Stimulated activated CD4-positive, alpha-beta T cell treated with anti-CD3 and anti-CD28 coated beads, Interleukin-4, amount 100 ng/mL, for 4 hours (primary cell): ENCODE measurements at places on chromosomes 5 and 9.

GRCh38 chr9:22238809-22239684, 207.6 kb upstream of the DMRTA1 start:
- no peak for DNase-seq

GRCh38 chr5:32283539-32284377, 29.0 kb downstream of the MTMR12 start:
- DNase-seq, result no peak

DNA sequence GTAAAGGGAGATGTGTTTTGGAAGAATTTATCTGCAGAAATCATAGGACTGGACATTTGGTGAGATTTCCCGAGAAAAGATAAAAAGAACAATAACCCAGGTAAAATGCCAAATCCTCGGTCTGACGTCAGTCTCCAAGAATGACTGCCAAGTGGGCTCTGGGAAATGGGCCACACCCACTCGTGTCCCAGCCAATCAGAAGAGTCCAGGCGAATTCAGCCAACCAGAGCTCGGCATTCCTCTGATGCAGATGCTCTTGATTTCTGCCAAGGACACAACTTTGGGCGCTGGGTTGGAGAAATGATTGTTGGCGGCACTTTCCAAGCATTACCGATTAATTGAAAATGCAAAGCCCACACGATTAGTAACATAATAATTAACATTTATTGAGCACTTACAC, 73.3 kb downstream of the FGF18 start:
- no peak for DNase-seq

- DNase-seq, result no peak
Observed at GRCh38 chr9:136771907-136772415, 7.6 kb upstream of the LCN15 start.

GRCh38 chr5:142259758-142260157, 65.1 kb downstream of the SPRY4 start:
- DNase-seq, result no peak

GRCh38 chr5:35799181-35799580, 57.5 kb upstream of the IL7R start:
- DNase-seq, result no peak

GRCh38 chr5:38994324-38994927, 79.8 kb downstream of the RICTOR start:
- peak; percentile 3 for DNase-seq

- DNase-seq, result no peak
Observed at GRCh38 chr5:2149195-2149539, 266.4 kb upstream of the IRX4 start.

DNA sequence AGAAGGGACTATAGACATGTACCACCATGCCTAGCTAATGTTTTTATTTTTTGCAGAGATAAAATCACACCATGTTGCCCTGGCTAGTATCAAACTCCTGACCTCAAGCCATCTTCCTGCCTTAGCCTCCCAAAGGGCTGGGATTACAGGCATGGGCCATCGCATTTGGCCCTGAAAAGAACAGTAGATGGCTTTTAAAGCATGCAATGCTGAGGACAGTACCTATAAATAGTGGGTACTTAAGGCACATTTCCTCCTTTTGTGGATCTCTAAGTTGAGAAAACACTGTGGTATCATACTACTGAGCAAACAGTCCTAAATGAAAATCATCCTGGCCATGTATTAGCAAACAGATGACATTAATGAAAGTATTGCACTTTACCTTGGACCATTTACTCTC, 119.4 kb downstream of the TTC39B start:
- DNase-seq, result no peak

DNA sequence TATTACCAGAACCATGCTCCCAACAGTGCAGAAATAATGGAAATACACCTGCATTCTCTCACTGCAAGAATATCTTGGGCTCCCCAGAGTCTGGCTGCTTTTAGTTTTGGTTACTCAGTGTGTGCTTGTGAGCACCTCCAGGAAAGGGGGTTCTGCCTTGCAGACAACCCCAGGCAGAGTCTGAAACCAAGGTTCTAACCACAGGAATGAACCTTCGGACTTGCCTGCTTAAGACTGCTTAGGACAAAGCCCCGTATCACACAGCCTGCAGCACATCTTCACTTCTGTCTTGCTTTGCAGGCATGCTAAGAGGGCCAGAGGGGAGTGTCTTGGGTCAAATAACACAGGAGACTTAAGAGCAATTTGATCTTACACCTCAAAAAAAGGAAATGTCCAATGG, 94.8 kb upstream of the SPATA31C2 start:
- DNase-seq, result no peak

GRCh38 chr9:109086221-109086620, 33.5 kb downstream of the TMEM245 start:
- no peak for DNase-seq

- DNase-seq, result no peak
Observed at GRCh38 chr9:81145331-81145963, 543.9 kb downstream of the TLE1 start.

GRCh38 chr5:126198531-126198930, 224.7 kb upstream of the GRAMD2B start:
- DNase-seq, result no peak

GRCh38 chr5:77175231-77175630, 35.2 kb upstream of the PDE8B start:
- DNase-seq, result no peak

GRCh38 chr5:4230471-4230785, 634.8 kb downstream of the IRX1 start:
- DNase-seq, result no peak

GRCh38 chr5:106801554-106801953, 869.2 kb downstream of the EFNA5 start:
- DNase-seq, result no peak

- no peak for DNase-seq
Observed at GRCh38 chr5:50445296-50445949, 4.3 kb upstream of the EMB start.

DNA sequence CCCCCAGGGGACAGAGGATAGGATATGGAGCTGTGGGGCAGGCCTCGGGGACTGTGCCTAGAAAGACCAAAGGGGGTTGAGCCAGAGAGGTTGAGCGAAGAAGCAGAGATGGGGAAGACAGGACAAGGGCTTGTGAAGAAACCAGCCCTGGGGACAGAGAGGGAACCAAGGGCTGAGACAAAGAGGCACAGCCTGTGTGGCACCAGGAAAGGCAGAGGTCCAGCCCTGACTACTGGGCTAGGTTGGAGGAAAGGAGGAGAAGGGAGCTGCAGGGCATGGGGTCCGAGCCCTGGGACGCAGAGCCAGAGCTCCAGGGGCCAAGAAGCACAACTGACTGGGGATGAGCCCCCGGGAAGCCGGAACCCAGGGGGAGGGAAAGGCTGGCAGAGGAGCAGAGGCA, 9.2 kb downstream of the REEP2 start:
- no peak for DNase-seq

- DNase-seq, result no peak
Observed at GRCh38 chr5:171946000-171946781, 60.2 kb downstream of the FBXW11 start.

GRCh38 chr5:115354246-115354645, 57.8 kb upstream of the CCDC112 start:
- no peak for DNase-seq

GRCh38 chr5:153135411-153135810, 355.1 kb upstream of the GRIA1 start:
- no peak for DNase-seq

DNA sequence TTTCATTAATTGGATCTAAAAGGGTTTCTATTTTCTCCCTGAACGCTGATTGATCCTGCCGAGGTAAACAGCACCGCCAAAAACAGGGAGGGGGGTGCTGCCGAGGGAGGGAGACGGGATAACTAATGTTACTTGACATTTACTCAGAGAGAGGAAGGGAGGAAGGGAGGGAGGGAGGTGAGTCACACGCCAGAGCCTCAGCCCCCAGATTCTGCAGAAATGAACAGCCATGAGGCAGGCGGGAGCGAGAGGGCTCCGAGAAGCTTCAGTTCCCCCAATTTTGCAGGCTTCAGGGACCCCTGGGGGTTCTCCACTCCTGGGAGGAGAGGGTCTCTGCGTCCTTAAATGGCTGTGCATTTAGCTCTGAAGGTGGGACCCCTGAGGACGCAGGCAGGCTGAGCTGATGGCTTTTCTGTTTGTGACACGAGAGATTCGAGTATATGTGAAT, 59.1 kb upstream of the IER5L start:
- DNase-seq, result peak; percentile 78

GRCh38 chr5:172868924-172869591, 35.0 kb downstream of the ERGIC1 start:
- no peak for DNase-seq

DNA sequence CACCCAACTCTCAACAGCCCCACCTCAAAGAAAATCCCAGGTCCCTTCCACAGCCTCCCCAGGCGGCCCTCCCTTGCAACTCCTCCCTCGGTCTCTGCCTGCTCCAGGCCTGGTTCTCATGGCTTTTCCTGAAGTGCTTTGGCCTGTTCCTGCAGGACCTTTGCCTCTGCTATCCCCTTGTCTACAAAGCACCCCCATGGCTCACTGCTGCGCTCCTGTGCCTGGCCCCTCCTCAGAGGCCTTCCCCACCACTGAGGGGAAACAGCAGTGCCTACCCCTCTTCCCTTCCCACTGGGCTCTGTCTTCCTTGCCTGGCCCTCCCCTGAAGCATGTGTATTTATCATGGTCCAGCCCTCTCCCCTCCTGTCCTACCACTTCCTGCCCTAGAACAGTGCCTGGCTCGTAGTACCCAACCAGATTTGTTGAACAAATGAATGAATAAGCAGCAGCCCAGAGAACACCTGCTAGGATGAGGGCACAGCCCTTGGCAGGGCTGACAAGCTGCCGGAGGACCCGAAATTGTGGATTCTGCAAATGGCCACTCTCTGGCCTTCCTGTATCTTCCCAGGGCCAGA, 68.6 kb upstream of the LRRTM2 start:
- DNase-seq, result no peak

- DNase-seq, result no peak
Observed at GRCh38 chr5:9411142-9411541, 134.7 kb downstream of the SEMA5A start.

- DNase-seq, result no peak
Observed at GRCh38 chr5:62689599-62690368, 111.2 kb downstream of the LRRC70 start.

GRCh38 chr9:116002624-116003023, 151.0 kb upstream of the PAPPA start:
- DNase-seq, result no peak

- no peak for DNase-seq
Observed at GRCh38 chr5:84372066-84372695, 12.5 kb downstream of the EDIL3 start.

- peak; percentile 21 for DNase-seq
Observed at GRCh38 chr5:83927140-83927733, 206.6 kb upstream of the HAPLN1 start.

DNA sequence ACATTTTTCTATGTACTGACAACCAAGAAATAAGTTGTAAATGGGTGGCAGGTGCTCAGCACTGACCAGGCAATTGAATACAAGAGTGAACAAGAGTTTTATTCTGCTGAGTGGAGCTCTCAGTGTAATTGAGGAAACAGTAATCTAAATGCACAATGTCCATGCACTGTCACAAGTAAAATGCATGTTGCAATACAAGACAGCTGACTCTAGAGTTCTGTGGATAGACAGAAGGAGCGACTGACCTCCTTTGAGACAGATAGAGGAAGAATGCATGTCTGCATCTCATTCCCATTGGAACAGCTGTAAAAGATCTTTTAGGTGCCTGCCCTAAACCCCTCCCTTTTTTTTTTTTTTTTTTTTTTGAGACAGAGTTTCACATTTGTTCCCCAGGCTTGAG, 299.0 kb downstream of the FBXL7 start:
- no peak for DNase-seq

DNA sequence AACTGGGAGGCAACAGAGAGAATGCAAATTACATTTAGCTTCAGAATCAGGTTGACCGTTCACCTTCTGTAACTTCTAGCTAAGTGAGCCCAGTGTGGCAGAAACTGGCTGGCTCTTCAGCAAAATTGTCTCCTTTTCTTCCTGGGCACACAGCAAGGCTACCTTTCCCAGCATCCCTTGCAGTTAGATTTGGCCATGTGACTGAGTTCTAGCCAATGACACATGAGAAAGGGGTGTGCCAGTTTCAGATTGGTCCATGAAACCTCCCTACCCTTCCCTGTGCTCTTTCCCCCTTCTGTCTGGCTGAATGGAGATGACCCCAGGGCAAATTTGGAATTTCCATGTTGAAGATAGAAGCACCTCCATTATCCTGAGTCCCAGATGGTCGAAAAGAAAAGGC, 72.5 kb upstream of the SMIM23 start:
- DNase-seq, result no peak
